ENCODE measurements at places on chromosomes 3 and 15.

- DNase-seq = no peak
These were observed 75.6 kb downstream of the ST6GAL1 start for GRCh38 chr3:187005827-187006481.

- DNase-seq = no peak
These were observed 343.0 kb upstream of the TGFBR2 start for GRCh38 chr3:30263238-30263924.

DNA sequence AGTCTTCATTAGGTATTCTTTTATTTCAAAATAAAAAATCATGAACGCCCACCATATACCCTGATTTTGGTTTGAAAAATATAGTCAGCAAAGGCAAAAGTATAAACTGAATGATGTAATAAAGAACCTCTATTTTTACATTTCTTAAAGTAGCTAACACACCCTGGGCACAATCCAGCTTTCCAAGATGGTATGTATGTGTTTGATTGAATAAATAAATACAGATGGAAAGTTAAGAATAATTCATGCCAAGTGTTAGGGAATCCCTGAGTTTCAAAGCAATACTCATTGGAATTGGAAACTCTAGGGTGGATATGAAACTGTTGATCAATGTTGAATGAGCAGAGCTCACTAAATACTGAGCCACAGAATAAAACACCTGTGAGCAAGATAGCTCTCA lies 63.9 kb upstream of the TRIM42 start:
- DNase-seq = no peak

GRCh38 chr3:25025236-25025635 lies 402.8 kb upstream of the RARB start:
- DNase-seq = no peak

GRCh38 chr3:197149-197827 lies 725 bp downstream of the CHL1 start:
- no peak for DNase-seq

GRCh38 chr15:30922480-30923311 lies 19.0 kb downstream of the FAN1 start:
- no peak for DNase-seq

DNA sequence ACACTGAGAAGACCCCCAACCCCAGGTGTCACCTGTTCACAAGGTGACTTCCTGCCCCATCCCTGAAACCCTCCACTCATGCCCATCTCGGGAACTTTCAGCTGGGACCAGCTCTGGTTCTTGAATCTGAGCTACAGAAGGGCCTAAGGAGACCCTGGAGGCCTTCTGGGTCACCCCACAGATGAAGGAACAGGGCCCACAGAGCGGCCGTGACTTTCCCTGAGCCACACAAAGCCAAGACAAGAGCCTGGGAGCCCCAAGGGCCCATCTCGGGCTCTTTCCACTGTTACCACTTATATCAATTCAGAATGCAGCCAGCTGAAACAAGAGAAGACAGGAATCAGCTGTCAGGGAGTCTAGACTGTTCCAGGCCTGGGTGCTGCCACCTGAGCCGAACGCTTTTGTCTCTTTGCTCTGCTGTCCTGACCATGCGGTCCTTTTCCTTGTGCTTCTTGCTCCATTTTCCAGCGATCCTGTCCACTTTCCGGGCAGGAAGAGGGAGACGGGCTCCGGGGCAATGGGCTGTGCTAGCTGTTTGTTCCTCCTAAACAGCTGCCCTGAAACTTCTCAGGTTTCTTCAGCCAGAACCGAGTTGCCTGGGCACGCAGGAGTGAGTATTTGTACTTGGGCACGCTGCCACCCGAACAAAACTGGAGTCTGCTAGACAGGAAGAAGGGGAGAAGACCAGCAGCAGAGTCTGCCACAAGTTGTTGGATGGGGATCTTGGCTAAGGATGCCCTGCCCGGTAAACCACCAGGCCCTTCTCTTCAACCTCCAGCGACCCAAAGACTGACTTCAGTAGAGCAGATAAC lies 28.0 kb upstream of the PIGZ start:
- DNase-seq = no peak

GRCh38 chr3:49733551-49733950 lies 9.8 kb upstream of the GMPPB start:
- DNase-seq = no peak
